ENCODE measurements at places on chromosomes 6 and 20.

DNA sequence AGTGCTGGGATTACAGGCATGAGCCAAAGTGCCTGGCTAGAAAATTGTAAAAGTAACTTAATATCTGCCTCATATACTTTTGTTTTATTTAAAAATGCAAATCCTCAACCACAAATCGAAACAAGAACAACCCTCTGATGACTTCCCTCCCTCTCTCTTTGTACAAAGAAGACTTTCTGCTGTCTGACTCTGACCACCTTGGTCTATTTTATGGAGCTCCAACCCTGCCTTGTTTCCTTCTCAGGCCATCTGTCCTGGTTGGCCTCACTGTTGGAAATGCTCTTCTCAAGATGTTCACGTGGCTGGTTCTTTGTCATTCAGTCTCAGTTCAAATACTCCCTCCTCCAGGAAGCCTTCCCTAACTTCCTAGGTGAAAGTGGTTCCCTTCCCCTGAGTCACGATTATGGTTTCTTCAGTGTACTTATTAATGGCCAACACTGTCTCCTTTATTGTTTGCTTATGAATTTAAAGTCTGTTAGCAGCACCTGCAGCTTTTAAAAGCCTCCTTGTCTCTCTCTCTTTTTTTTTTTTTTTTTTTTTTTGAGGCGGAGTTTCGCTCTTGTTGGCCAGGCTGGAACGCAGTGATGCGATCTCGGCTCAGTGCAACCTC is 151.5 kb upstream of the SALL4 start:
- no peak for DNase-seq

DNA sequence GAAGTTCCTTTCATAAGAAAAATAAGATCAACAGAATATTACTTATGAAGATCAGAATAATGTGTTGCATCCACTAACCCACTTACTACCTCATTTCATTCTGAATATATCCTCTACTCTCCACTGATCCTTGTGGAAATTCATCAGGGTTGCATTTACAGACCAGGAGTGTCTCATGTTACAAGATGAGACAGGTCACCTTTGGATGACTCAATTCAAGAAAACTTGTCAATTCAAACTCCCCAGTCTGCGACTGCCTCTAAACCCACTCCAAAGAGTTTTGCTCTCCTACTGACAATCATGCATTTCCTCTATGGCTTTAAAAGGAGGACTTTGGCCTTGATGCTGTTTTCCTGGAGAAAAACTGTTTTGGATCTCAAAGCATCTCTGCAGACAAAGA is 68.4 kb downstream of the ID4 start:
- DNase-seq, result no peak

DNA sequence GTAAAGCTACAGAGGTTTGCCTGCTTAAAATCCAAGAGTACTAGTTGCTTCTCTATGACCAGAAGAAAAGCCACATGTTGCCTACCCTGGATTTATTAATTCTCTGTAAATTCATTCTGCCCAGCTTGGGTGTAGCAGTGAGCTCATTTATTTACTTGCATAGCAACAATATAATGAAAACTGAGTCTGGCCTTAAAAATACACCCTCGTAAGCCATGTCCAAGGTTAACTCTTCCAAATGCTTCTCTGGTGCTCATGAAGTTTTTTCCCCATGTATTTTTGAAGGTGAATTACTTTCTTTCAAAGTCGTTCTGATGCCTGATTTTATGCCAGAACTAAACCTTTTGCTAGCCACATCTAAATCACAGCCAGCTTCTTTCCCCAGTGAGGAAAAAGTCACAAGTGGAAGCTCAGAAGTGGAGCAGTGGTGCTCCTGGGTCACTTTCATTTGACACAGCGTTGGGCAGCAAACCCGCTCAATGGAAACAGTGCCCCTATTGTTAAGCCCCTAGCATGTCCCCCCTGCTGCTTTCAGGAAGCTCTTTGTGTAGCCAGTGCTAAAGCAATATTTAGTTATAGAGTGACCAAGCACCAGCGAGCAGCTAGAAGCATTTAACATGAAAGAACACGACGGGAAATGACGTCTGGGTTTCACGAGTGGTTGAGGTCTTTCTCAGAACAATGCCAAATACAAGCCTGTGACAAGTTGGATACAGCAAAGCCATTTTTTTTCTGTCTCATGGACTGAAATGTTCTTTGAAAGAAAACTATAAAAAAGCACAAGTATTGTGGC is 29.8 kb downstream of the NEDD9 start:
- no peak for DNase-seq

- no peak for DNase-seq
Observed at GRCh38 chr6:27812805-27813492, 99.2 kb downstream of the OR2B2 start.

GRCh38 chr6:146358431-146359046 is 185.1 kb upstream of the RAB32 start:
- no peak for DNase-seq

- no peak for DNase-seq
Observed at GRCh38 chr6:25138934-25139415, 140.2 kb upstream of the CARMIL1 start.

- DNase-seq, result no peak
Observed at GRCh38 chr6:150971219-150971618, 105.7 kb downstream of the MTHFD1L start.

GRCh38 chr20:5192570-5193431 is 66.0 kb downstream of the CDS2 start:
- no peak for DNase-seq

DNA sequence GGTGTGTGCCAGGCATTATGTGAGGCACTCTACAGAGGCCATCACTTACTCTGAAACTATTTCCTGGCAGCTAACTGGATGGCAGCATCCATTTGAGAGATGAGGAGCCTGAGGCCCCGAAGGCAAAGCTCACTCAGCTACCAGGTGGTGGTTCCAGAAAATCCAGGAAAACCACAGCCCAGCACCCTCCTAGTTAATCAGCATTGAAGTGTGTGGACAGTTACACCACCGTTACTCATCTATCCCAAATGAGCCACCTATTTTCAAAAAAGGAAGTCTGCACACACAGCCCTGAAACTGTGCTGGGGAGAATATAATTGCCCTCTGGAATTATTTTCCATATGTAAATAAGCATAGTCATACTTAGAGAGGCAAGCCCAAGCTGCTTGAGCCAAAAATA is 67.4 kb downstream of the CNBD2 start:
- DNase-seq, result no peak

GRCh38 chr6:62324834-62325233 is 38.8 kb upstream of the KHDRBS2 start:
- DNase-seq, result no peak

All from stimulated activated CD4-positive, alpha-beta T cell treated with anti-CD3 and anti-CD28 coated beads, Interleukin-1b, Interleukin-23, amount 100 ng/mL, for 1 hour (primary cell).